Panc1 (cell line): ENCODE measurements at places on chromosomes 16 and 17.

GRCh38 chr17:71467719-71468118 is 653.1 kb upstream of the SOX9 start:
- DNase-seq, result no peak

DNA sequence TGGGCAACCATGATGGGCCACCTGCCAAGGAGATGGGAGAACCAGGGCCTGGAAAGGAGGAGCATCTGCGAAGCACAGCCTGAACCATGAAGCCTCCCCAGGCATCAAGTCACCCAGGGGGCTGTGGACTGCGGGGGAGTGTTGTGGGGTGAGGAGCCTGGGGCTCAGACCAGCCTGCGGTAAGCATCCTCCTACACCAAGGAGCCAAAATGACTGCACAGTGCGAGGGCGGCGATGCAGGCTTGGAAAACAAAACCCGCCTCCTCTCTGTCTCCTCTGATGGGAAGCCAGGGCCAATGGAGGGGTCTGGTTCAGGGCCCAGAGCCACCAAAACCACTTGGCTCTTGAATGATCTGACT is 18.1 kb upstream of the MAF start:
- DNase-seq, result no peak

DNA sequence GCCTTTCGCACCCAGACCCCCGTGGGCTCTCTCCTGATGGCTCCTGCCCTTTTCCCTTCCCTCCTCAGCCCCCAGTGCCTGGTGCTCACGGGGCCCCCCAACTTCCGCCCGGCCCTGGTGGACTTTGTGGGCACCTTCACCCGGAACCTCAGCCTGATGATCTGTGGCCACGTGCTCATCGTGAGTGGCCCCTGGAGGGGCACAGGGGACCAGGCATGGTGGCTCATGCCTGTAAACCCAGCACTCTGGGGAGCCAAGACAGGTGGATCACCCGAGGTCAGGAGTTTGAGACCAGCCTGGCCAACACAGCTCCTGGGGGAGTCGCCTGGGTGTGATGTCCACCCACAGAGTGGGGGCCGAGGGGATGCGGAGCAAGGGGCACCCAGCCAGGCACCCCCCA is 21.3 kb downstream of the SLC12A3 start:
- no peak for DNase-seq

DNA sequence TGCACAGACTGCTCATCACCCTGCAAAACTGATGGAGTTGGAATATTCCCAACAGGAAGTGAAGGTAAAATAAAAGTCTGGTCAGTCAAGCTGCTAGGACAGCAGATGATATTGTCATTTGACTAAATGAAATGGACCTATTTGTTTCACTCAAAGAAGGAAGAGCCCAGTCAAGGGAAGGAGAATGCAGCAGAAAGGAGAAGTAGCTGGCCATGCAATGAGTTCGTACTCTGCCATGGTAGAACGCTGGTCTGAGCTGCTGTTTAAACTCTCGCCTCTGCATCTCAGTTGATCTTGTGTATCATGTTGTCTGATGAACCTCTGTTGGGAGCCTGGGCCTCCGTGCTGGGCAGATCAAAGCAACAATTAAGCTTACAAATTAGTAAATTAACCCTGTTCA is 15.6 kb upstream of the YPEL2 start:
- DNase-seq, result no peak

DNA sequence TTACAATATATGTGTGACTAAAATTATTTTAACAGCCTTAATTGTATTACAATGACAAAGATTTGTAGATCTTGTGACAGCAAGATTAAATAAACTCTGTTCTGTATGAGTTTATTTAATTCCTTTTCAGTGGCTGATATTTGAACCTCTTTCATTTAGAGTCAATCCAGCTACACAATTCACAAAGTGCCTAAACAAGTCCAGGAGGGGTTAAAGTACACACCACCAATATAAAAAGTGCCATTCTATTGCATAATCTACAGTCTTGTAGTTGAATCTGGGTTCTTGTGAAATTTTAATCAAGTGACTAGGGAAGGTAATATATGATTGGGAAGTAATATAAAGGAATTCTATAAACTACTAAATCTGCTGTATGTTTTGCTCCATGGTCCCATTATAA is 3.9 kb upstream of the NFAT5 start:
- DNase-seq, result no peak

DNA sequence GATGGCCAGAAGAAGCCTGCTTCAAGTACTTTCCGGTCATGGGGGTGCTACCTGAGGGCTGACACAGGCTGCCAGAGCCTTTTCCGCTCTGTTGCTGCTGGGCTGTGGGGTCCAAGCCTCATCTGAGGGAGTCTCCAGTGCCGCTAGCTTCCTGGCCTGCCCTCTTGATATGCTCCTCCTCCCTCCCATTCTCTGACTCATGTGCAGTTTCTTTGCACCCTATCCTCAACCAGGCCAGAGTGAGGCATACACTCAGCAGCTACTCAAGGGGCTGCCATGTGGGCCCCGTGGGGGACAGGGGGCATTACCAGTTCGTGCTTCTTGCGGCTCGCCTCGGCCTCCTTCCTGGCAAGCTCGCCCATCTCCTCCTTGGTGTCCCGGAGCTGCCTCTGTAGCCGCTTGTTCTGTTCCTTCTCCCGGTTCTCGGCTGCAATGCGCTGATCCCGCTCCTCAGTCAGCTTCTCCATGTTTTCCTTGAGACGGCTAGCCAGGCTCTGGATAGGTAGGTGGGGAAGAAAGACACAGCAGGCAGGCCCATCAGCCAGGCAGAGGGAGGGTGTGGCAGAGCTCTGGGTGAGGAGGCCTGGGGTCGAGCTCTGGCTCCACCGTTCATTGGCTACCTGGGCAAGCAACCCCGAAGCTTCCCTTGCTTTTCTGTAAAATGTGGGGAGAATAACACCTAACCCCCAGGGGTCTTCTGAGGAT is 43.8 kb downstream of the PIPOX start:
- DNase-seq, result no peak

DNA sequence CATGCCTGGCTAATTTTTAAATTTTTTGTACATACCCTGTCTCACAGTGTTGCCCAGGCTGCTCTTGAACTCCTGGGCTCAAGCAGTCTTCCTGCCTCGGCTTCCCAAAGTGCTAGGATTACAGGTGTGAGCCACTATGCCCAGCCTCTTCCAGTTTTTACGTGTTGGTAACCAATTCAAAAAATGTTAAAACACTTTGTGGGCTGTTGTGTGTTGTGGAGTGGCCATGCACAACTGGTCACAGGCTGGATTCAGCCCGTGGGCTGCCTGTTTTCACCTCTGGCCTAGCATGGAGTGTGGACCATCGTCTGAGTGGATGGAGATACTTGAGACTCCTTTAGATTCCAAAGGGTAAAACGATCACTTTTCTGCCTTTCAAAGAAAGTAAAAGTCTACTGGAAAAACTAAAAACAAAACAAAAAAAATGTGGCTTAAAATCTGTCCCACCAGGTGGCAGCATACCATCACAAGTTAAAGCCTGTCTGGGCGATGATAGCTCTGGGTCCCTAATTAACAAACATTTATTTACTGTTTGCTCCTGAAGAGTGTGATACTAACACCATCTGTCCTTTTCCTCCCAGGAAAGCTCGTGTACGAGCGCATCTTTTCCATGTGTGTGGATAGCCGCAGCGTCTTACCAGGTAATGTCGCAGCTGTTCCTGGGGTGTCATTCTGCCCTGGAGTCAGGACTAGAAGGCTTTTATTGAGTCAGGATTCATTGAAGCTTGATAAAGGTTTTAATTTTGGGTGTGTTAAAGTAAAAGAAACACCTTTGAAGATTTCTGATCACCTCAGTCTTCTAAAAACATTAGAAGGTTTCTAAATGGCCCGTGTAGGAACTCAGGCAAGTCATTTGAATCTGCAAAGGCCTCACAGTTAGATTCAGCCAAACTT is 45.8 kb downstream of the VPS35L start:
- no peak for DNase-seq

DNA sequence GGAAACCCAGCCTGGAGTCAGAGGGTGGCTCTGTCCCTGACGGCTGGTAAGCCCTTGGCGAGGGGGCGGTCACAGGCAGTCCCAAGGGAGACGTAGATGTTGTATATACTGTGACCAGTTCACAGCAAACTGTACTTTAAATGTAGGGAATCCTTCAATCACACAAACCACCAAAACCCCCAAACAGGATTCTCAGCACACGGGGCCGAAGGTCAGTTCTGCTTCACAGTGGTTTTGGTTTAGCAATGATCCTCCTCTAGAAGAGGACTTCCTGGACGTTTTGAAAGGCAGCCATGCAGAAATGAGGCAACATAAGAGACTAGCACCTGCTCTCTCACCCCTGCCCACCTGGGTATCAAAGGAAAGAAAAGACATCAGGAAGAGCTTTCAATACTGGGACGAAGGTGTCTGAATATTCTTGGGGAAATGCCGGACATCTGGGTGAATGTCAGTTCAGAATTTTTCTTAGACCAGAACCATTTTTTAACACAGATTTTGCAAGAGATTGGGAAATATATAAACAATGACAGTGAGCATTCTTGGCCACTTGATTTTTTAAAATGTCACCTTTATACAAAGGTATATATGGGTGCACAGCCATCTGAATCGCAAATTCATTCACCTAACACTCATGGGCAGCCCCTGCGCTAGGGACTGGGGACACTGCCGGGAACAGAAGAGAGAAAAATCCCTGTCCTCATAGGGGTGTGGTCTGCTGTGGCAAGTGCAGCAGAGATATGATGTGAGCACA is 74.2 kb downstream of the CRISPLD2 start:
- no peak for DNase-seq

DNA sequence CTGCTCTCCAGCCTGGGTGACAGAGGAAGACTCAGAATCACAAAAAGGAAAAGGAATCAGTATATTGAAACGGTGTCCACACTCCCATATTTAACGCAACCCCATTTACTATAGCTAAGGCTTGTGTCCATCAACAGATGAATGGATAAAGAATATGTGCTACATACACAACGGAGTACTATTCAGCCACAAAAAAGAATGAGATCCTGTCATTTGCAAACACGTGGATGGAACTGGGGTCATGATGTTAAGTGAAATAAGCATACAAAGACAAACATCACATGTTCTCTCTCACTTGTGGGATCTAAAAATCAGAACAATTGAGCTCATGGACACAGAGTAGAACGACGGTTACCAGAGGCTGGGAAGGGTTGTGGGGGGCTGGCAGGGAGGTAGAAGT is 55.1 kb downstream of the ZNF778 start:
- no peak for DNase-seq

DNA sequence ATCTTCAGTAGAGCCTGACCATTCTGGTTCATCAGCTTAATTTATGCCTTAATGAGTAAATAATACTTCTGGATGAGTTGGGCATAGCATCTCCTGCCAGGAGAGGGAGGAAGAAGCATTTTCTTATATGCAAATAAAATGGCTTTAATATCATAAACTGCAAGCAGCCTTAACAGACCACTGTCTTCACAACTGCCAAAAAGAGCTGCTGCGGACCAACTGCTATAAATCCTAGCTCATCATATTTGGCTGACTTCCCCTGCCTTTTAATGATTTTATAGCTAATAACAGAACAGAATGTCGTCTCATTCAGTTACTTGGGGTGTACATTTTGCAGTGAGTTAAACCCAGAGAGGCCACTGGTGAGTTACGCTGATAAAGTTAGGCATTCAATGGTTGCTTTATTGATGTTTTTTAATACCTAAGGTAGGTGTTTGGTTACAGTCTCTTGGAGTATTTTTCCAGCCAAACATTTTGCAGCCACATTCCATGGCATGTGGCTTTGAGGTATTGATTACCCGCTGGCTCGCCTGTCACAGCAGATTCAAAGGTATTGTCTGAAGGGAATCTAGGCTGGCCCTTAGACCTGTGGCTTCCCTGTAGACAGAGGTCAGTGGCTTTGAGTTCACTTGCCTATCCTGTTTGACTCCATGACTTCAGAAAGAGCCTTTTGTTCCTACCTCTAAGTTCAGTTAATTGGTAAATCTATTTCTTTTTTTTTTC is 16.4 kb downstream of the FAM20A start:
- no peak for DNase-seq

GRCh38 chr17:30920282-30920681 is 1.5 kb upstream of the ADAP2 start:
- no peak for DNase-seq

- no peak for DNase-seq
Observed at GRCh38 chr17:21419299-21420239, 43.4 kb downstream of the KCNJ12 start.

- DNase-seq, result no peak
Observed at GRCh38 chr17:30389756-30390300, 11.1 kb downstream of the CPD start.

DNA sequence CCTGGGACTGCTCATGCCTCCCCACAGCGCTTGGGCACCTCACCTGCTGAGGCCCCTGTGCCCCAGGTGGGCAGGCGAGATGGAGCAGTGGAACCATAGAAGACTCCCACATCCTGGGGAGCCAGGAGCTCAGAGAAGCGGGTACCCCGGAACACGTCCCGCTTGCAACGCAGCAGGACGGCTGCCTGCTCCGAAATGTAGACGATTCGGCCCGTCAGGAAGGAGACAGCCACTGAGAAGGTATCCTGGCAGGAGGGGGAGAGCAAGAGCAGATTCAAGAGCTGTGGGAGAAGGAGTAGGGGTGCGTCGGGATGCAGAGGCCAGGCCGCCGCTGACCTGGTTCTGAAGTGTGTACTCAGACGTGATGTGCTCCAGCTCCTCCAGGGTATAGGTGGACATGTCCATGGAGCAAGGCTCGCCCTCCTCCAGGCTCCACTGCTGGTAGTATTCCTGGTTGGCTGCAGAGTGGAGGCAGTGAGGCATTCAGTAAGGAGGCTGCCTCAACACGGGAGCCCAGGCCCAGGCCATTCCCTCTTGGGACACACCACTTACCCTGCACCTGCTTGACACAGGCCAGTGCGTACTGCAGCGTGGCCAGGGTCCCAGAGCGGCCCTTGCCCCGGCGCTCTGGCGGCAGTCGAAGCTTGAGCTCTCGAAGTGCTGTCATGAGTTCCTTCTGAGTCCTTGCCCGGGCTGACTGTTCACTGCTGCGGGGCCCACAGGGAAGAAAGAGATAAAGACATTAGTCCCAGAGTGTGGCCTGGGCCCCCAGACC is 2.6 kb downstream of the PER1 start:
- DNase-seq, result no peak

- DNase-seq, result no peak
Observed at GRCh38 chr16:69478685-69479084, 54.3 kb downstream of the CYB5B start.

DNA sequence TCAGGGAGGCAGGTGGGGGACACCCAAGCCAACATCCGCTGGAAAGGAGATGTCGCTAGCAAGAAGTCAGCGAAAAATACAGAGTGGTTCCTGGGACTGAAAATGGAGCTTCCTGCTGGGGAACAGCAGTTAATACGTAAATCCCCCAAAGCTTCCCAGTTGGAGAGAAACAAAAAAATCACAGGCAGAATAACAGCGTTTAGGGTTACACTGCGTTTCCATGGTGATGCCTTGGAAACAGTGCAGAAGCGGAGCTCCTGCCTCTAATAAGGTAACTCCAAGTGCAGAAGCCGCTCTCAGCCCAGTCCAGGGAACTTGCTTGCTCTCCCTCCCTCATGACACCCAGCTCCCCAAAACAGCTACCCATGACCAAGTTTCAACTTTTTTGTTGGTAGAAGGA is 73.4 kb downstream of the PLD6 start:
- no peak for DNase-seq
